ENCODE measurements at places on chromosomes 1 and 21.
A peak's percentile ranks its signal among the peaks of the same experiment; 100 is the strongest.

DNA sequence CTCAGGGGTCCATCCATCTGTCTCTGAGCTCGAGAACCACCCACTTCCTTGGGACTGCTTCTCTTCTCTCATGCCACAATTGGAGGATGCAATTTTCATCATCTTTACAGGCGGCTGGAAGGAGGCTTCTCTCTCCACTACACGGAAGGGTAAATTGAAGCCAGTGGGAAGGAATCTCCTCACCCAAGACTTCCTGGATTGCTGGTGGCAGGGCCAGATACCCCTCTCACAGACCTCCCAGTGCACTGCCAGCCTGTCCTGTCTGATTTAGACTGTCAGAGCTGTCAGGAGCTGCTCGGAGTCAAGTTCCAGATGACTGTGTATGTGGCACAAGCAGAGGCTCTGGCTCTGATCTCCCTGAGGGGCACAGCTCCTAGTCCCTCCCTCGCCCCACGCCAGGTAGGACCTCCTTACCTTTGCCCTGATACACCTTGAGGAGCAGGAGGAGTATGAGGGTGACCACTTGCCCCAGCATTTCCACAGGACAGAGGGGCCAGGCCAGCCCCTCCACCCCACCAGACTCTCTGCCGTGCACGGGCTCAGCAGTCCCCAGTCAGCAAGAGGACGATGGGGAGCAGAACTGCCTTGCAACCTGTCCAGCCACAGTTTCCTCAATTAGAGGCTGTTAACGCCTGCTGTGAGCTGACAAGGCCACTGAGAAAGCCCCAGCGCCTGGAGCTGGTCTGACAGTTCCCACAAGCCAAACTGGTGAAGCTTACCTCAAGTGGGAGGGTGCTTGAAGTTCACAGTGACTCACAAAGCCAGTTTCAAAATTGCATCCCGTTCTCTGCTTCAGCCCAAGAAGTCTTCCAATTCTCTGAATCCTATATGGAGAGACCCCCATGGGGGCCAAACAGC is at the start of gene CD244:
CD244 (minus strand) TSS at position 685 of the 858 bp plus-strand sequence; CDS start at position 475, 210 bp downstream.
- DNase-seq: peak; percentile 68

DNA sequence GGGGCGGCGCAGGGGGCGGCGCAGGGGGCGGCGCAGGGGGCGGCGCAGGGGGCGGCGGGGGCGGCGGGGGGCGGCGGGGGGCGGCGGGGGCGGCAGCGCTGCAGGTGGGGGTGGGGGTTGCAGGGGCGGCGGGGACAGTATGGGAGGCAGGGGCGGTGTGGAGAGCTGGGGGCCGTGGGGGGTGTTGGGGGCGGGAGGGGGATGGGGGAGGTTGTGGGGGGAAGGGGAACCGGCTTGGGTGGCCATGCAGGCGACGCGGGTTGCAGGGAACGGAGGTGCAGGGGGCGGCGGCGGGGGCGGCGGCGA is 13.0 kb upstream of the SLC19A1 start:
- no peak for DNase-seq

DNA sequence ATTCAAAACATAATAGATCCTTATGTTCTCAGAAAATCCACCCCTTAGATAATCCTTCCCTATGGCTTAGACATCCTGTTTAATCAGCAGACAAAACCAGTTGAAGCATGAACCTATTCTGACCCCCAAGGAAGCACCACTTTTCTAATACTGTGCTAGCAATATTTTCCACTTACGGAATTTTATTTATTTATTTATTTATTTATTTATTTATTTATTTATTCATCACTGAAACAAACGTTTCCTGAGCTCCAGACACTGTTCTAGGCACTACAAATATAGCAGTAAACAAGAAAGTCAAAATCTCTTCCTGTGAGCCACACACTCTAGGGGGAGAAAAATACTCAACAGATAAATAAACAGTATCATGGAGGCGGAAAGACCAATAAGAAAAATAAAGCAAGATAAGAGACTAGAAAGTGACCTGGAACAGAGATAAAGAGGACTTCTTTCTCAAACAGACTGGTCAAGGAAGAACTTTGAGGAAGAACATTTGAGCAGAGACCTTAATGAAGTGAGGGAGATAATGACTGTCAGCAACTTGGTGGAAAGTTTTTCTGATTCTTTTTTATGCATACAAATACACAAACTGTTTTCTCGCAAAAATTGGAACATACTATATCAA is 145.5 kb upstream of the POGK start:
- no peak for DNase-seq

- DNase-seq: no peak
Measured at GRCh38 chr1:211036381-211037060, 97.4 kb downstream of the KCNH1 start.

DNA sequence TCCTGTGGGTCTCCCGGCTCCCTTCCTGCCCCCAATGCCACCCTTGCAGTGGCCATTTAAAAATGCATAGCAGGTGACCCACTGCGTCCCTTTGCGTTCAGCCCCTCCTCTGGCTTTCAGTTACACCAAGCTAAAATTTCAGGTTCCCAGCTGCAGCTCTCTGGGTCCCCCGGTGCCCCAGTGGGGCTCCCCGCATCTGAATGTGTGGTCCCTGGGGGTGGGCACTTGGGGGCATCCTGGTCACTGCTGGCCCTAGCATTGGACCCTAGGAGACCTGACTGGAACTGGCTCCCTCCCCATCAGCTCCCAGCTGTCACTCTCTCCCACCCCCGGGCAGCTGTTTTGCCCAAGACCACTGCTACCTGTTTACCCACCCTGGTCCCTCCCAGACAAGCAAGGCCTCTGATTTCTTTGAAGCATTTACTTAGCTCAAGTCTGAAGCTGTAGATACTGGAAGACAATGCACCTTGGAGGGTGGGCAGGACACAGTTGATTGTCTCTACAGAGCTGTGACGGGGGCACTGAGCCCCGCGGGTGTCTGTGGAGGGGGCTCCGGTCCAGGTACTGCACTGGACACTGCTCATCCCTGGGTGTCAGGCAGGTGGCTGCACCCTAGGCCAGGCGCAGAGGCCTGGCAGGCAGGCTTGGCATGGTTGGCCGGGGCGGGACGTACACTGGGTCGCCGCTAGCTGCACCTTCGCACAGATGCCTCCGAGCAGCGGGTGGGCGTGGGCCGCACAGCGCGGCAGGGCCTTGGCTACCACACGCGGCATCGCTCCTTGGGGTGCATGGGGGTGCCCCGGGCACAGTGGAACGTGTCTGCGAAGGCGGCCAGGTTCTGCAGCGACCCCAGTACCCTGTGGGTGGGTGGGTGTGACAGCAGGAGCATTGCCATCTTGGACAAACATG is 3.9 kb downstream of the PRXL2B start:
- no peak for DNase-seq

DNA sequence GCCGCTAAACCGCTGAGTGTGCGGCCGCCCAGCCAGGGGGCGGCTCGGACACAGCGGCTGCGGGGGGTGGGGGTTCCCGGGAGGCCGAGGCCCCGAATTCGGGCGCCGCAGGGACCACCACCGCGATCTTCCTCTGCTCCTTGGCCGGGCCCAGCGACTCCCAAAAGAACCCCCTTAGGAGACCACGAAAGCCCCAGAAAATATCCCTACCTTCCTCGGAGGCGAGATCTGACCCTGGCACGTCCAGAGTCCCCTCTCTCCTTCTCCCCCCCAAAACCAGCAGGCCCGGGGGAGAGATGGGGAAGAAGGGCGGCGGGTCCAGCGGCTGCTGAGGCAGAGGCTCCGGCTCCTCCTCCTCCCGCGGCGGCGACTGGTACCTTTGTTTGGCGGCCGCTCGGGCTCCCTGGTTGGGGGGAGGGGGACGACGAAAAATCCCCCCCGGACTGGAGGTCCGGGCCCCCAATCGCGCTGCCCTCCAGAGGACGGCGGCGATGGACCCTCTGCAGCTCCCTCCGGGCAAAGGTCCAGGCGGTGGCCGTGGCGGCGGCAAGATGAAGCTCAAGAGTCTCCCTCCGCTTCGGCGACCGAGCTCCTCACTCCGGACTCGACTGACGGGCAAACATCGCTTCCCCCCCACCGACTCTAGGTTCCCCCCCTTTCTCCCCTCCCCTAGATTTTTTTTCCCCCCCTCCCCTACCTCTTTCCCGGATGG is at the start of gene ARID4B:
ARID4B (minus strand) TSS at position 621 of the 712 bp plus-strand sequence. CDS start 1,260 bp downstream, outside the sequence.
- no peak for DNase-seq

DNA sequence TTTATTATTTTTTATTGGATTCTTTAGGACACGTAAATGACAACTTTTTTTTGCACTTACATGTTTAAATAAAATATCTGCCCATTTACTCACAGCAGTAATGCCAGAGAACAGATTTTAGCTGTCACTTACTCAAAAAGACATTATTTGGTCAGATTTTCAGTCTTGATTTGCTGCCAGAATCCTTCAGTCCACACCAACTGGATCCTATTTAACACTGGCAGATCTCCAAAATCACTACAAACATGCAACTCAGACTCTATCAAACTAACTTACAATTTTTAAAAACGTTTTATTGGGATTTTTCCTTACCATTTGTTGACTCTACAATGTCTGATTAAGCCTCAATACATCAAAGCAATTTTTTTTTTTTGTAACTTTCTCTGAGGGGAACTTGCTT is 11.1 kb downstream of the ATP6V1G3 start:
- DNase-seq: no peak

GRCh38 chr1:179814546-179814838 is 63.1 kb downstream of the TOR1AIP2 start:
- no peak for DNase-seq

DNA sequence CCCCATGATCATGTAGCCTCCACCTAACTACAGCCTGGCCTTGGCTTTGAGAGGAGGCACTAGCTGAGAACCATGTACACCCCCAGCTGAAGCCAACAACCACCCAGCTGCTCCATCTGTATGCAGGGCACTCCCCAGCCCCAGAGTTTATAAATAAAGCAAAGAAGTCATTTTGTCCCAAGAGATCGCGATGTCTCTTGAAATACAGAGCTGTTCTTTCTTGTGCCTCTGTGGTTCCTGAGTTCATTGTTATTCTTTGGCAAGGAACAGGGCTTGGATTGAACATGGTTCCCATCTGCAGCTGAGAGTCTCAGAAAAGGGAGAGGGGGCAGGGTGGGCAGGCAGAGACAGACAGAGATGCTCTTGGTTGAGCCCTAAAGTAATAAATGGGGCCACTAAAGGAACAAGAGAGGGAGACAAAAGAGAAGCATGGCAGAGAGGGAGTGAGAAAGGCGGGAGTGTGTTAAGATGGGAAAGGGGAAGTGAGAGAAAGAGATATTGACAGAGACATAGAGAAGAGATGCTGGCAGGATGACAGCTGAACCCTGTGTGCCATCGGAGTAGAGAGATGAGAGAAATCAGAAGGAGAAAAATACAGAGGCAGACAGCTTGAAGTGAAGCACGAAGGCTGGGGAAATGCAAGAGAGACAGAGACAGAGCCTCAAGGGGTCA is 63.3 kb downstream of the TNR start:
- DNase-seq: no peak

DNA sequence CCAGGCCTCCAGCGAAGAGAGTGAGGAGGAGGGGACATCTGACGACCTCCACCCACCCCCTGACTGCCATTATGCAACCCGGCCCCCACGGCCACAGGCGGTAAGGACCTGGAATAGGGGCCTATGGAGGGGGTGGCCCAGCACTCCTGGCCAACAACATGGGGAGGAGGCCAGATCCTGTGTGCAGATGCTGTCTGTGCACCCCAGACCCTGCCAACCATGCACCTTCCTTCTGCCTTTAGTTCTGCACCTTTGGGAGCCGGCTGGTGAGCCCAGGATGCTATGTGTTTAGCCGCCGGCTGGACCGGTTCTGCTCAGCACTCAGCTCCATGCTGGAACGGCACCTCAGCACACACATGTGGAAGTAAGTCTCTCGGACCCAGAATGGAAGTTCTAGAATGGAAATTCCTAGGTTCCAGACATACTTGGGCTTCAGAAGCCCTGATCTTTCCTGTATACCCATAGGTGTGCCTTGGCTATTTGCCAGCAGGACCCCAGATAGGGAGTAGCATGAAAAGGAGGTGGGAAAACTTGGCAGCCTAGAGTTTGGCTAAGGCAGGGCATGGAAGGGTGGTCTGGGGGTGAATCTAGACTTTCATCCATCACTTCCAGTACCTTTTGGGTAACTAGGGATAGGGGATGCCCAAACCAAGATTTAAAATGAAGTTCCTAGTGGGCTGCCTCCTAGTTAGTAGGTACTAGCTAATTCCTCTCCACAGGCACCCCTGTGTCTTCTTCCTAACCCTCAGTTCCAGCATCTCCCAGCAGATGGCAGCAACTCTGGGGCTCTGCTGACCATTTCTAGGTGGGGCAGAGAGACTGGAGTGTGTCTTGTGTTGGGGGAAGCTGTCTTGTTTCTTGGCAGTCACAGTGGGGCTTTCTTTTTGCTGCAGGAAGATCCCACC is 3.6 kb upstream of the CYB561D1 start:
- DNase-seq: peak; percentile 70

DNA sequence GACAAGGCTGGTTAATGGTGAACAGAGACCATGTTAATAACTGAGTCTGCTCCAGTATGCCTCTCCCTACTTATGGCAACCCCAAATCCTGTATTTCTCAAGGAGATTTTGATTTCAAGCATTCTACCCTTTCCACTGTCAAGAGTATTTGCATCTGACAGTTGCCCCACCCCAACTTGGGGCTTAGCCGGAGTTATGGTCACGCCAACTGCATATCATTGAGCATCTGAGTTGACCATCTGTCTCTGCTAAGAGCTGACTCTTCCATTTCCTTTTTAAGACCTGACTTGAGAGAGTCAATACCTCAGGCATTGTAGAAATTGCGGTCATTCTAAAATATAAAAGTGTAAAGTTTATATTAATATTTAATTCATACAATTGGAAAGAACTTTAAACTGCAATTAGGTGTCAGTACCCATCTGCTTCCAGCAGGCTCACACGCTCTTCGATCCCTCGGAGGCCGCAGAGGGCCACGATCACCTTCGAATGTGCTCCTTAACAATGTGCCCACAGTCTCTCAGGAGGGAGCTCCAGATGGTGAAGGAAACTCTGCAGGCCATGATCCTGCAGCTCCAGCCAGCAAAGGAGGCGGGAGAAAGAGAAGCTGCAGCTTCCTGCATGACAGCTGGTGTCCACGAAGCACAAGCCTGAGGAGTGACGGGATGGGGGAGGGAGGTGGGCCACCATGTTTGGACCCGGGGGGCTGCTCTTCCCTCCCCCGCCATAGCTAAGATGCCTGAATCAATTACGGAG is 409.8 kb downstream of the DISC1 start:
- no peak for DNase-seq

DNA sequence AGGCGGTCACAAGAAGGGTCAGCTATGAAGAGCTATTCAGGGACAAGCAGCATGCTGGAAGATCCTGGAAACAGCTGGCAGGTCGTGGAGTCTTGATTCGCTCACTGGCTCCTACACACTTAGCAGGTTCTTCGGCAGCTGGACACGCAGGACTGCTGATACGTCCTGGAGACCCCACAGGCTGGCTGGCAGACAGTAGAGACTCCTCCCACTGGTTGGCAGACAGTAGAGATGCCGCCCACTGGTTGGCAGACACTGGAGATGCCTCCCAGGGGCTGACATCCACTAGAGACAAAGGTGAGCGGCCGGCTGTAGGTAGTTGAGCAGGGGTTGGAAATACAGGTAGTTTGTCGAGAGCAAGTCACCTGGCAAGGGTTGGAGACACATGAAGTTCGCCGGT is 466 bp downstream of the KRTAP11-1 start:
- no peak for DNase-seq

GRCh38 chr1:51189421-51190073 is 46.5 kb upstream of the RNF11 start:
- peak; percentile 9 for DNase-seq
